Osteocyte (in vitro differentiated cells): ENCODE measurements at places on chromosomes 7 and 10.

- DNase-seq = no peak
These were observed 697.8 kb downstream of the NRG3 start for GRCh38 chr10:82572744-82573143.

DNA sequence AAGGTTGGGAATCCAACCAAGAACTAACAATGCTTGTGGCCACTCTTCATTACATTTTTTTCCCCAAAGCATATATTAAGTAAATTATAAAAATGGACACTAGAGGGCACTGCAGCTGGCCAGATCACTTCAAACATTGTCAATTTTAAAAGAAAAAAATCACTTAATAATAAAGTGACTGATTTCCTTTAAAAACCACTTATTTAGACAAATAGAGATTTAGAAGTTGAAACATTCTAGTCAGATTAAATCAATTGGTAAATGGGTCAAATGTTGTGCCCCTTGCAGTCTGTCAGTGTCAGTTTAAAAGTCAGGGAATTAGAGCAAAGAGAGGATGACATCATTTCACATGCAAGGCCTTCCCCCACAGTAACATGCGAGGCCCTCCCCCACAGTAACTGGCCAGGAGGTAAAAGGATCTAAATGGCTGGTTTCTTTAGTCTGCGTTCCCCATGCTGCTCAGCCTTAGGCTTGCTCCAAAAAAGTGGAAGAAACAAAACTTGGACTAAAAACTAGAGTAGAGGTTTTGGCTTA, 177.9 kb downstream of the SKAP2 start:
- DNase-seq = no peak

DNA sequence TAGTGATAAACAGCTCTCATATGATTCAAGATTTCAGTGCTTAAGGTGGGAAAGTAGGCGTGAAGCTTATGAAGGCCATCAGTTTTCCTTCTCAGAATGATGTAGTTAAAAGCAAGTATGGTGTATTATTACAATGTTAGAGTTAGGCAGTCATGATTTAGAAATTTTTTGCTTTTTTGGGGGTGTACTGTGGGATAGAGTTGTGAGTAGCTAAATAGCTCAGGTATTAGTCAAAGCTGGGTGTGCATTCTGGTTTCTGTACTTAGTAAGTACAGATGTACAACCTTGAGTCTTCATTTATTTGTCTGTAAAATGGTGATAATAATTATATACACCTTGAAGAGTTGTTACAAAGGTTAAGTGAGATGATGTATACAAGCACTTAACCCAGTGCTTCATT, 52.2 kb downstream of the R3HCC1L start:
- DNase-seq = no peak

- no peak for DNase-seq
These were observed 969 bp downstream of the SLC35G1 start for GRCh38 chr10:93894516-93895378.

DNA sequence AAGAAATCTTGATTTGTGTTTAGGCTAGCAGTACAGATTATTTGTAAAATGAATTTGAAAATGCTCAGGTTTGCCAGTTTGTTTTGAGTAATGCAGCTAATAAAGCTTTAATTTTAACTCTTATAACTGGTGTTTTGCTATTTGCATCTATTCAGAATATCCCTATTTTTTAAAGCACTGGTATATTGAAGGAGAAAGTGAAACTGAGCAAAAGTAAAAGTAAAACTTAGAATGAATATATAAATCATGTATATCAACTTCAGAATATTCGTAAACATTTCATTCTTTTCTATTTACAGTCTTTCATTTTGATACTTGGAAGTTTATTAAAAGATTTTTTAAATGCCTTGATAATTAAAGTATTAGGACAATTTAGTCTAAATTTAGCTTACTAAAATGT, 26.2 kb downstream of the TASOR2 start:
- DNase-seq = no peak

DNA sequence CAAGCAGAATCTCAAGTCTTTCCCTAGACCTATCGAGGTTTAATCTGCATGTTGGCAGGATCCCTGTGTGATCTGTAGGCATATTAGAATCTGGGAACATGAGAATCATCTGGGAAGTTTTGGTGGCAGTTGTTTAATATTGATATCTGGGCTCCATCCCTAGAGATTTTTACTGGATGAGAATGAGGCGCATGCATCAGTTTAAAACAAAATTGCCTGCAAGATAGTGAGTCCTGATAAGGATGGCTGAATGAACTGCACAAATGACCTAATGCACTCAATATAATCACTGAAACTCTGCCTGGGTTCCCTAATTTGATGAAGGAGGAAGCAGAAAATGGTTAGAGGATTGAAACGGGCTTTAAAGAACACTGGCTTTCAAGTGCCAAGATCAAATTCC, 218.0 kb downstream of the FGFR2 start:
- DNase-seq = no peak

GRCh38 chr10:62689712-62690111, 114.8 kb upstream of the ADO start:
- DNase-seq = no peak

- no peak for DNase-seq
These were observed 661.6 kb upstream of the NRG3 start for GRCh38 chr10:81213370-81213769.

DNA sequence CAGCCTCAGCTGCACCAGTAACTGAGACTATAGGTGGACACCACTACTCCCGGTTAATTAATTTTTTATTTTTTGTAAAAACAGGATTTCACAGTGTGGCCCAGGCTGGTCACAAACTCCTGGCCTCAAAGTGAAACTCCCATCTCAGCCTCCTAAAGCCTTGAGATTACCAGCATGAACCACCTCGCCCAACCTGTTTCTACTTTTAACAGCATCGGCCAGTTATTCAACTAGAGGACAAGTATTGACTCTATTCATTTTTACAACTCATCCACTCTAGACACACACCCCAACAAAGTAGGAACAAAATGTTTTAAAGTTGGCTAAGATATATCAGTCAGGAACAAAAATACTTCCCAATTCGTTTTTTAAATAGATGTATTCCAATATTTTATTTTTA, 334.8 kb downstream of the PARD3 start:
- DNase-seq = no peak
